Hair follicular keratinocyte (primary cell): ENCODE measurements at places on chromosomes 3 and 15. TPM values are rescaled to one million over a fixed set of nuclear protein-coding genes. Genes with fewer than 3 reads are reported as not detected.

TRIM59 gene
- 9.7 and 12.7 TPM in 2 replicates for total RNA-seq

AGTR1 gene
- total RNA-seq = 0.95 TPM in 1 of 2 replicates, not detected in the other

CLDN18 gene
- total RNA-seq = not detected in 2 replicates

EIF5A2 gene
- 7.4 and 17.1 TPM in 2 replicates for total RNA-seq

TPRG1 gene
- total RNA-seq = 0.30 and 0.47 TPM in 2 replicates

SNX22 gene
- total RNA-seq = not detected in 2 replicates

IGSF11 gene
- total RNA-seq = not detected in 2 replicates

TMEM40 gene
- 30.8 and 68.6 TPM in 2 replicates for total RNA-seq

MME gene
- 2.9 and 3.1 TPM in 2 replicates for total RNA-seq

DAPK2 gene
- 1.2 and 2.0 TPM in 2 replicates for total RNA-seq

KCNH8 gene
- total RNA-seq = not detected in 2 replicates

CCR8 gene
- total RNA-seq = not detected in 2 replicates

GABRR3 gene
- not detected in 2 replicates for total RNA-seq

CLRN1 gene
- total RNA-seq = not detected in 2 replicates

CPNE9 gene
- not detected in 2 replicates for total RNA-seq

HRG gene
- 0.11 TPM in 1 of 2 replicates, not detected in the other for total RNA-seq

CILP gene
- total RNA-seq = not detected in 2 replicates

ARIH2 gene
- 51.1 and 69.0 TPM in 2 replicates for total RNA-seq

LIPC gene
- total RNA-seq = not detected in 2 replicates

C3orf20 gene
- not detected in 2 replicates for total RNA-seq
